ENCODE measurements at places on chromosomes 16 and 17.
A peak's percentile ranks its signal among the peaks of the same experiment; 100 is the strongest.

GRCh38 chr17:64329588-64329987 is 61.1 kb downstream of the PECAM1 start:
- DNase-seq: no peak

GRCh38 chr17:63954402-63955063 is 18.2 kb downstream of the SCN4A start:
- no peak for DNase-seq

DNA sequence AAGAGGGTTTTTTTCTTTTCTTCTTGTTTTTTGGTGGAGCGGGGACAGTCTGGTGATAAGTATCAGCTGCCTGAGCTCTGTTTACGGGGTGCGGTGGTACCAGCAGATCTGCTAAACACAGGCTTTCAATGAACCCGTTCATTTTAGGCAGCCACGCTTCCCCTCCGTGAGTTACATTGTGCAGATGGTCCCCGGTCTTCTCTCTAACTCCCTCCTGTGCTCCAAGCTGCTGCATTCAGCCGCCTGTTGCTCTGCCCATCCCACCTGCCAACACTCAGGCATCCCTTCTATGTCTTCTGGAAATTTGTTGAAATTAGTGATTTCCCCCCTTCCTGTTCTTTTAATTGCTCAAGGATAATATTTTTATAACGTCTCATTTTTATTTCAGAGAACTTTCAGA is 82.1 kb upstream of the ELAC2 start:
- no peak for DNase-seq

DNA sequence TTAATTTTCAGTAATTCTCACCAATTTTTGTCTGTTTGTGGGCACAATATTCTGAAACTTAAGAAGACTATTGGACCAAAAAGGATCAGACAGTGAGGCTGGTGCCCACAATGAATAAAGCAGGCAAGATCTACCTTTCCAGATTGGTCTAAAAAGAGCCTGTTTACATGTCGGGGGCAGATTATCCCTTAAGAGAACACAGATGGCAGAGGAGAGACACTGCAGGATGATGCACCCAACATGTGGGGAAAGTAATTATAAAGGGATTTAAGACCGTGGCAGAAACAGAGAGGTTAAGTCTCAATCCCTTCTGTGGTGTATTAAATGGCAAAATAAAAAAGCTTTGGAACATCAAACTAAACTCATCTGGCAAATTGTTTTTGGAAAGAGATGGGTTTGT is 331.8 kb upstream of the CDH11 start:
- no peak for DNase-seq

- DNase-seq: no peak
Observed at GRCh38 chr16:31083556-31083955, 5.2 kb downstream of the PRSS53 start.

- no peak for DNase-seq
Observed at GRCh38 chr16:88810166-88810911, 1.4 kb downstream of the APRT start.

DNA sequence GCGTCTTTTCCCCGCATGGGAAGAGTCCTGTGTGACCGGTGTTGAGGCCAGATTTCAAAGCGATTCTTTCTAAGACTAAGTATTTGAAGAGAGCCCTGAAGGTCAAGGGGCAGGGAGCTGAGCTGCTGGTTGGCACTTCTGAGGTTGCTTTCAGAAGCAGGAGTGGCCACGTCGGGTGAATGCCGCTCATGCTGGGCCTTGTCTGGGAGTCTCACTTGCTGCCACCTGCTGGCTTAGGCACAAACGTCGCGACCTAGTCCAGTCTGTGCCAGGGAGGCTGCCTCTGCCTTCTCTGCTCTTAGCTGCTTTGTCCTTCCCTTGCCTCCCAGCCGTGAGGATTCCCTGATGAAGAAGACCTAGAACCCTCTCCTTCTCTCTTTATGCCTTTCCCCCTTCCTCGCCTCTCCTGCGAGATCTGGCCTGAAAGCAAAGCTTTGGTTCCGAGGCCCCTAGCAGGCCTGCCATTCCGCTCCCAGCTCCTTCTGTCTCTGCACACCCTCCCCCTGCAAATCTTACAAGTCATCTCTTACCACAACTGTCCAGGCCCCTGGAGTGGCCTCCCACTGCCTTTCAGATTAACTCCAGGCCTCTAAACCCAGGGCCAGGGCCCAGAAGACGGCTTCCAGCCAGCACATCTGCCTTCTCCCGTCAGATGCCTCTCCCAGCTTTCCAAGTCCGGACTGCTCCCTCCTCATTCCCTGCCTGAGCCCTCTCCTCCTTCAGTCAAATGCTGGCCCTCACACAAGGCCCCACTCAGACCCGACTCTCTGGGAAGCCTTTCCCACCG is 11.4 kb downstream of the CTNS start:
- no peak for DNase-seq

DNA sequence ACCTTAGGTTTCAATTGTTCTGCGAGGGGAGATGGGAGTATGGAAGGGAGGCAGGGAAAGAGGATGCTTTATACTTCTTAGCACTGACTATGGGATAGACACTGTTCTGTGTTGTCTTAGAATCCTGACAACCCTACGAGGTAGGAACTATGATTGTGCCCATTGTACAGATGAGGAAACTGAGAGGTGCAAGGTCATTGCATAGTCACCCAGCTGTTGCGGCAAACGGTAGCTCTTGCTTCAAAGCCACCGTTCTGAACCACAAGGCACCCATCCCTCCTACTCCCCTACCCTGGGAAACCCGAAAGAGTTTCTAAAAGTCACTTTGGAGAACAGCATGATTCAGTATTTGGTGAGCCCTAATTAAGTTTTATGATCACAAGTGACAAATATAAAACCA is 7.5 kb downstream of the CCDC40 start:
- DNase-seq: no peak

DNA sequence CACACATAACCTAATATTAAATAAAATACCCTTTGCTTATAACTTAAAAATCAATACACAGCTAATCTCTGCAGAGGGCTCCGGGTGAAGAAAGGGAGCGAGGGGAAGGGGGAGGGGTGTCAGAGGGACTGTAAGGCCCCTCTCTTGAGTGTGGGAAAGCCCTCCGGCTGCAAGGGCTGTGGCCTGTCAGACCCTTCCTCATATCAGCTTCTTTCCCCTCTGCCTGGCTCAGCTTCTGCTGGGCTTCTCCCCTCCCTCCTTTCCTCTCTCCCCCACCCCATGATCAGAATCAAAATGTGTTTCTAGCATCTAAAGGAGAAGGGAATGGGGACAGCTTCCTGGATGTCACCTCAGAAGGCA is 4.6 kb upstream of the SCRN2 start:
- DNase-seq: no peak

GRCh38 chr17:2336852-2337543 is at the start of gene SGSM2:
Gene SGSM2, plus strand, starts transcription at chr17:2337501. Its CDS starts 188 bp downstream, at chr17:2337689.
- DNase-seq: peak; percentile 42

DNA sequence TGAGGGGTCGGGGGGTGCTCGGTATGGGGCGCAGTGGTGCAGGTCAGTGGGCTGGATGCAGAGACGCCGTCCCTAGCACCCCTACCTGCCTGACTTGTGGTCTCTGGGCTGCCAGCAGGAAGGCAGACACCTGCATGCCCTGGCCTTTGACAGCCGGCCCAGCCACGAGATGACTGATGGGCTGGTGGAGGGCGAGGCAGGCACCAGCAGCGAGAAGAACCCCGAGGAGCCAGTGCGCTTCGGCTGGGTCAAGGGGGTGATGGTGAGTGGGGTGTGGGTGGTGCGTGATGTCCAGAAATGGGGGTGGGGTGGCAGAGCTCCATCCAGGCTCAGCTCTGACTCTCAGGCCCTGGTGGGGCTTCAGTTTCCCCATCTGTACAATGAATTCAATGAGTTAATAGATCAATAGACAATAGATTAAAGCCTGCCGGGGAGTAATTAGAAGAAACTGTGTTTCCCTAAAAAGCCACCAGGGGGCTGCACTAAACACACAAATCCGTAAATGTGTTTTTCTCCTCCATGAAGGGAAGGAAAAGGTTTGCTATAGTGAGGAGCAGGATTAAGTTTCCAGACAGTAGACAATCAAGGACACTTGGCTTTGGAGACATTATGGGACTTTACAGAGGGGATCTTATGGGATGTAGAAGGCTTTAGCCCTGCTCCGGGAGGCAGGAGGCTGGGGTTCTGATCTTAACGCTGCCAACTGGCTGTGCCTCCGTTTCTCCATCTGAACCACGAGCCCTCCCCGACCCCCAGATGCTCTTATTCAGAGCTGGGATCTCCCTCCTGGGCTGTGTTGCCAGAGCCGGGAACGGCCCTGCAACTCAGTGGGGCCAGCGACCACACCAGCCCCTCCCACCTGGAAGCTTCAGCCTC is 2.2 kb downstream of the SLC12A3 start:
- DNase-seq: no peak

- DNase-seq: no peak
Observed at GRCh38 chr16:9602189-9602588, 510.7 kb downstream of the HAPSTR1 start.

DNA sequence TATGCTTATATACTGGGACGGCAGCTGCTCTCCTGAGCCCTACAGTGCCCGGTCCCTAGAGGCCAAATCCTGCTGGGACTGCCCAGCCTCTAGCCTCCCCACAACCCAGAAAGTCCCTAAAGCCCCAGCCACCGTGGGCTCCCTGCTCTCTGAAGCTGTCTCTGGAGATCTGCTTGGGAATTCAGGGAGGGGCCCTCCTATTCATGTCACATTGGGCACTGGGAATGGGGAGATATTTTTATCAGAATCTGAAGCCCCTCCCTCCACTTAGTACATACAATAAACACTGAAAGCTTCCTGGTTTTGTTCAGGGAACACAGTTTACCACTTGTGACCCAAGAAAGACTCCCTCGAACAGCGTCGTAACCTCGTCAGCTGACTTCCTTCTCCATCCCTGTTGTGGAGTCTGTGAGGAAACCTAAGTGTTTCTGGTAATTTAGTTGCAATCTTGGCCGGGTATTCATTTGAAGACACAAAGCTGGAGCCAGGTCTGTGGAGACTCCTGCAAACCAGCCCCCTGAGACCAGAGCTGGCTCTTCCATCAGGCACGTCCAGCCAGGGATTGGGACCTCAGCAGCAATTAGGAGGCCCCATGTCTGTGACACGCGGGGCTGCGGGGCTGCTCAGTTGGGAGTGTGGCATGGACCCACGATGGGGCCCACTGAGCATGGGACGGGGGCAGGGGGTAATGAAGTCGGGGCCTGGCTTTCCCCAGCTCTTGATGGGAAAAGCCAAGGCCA is 38.5 kb downstream of the PGS1 start:
- no peak for DNase-seq

DNA sequence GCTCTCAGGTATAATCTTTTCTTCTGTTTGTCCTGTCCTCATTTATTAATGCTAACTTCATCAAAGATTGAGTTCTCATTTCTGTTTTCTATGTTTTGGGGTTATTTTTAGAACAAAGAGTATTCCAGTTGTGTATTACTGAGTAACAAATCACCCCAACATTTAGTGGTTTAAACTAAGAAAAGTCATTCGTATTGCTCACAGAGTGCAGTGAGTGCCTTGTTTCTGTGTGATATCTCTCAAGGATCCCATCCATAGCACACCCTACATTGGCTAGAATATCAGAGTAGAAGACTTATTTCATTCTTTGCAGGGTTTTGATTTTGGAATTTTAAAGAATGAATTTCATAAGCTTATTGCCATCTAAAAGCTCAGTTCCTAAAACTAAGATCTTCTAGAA is 72.1 kb downstream of the VMP1 start:
- DNase-seq: no peak

DNA sequence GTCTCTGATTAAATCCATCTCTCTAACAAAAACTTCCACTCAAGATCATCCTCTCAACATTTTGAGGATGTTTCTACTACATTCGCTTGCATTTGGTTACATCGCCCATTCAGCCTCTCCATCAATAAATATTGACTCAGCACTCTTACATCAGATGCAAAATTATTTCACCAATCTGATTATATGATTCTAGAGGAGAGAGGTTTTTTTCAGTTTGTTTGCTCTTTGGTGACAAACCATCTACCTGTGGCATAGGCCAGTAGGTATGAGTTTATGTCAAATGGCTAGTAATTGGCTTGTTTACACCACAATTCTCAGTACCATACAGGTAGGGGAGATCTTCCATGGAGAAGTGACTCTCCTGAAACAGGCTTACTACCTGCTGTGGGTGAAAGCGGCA is 52.3 kb downstream of the TOX3 start:
- DNase-seq: no peak

- DNase-seq: no peak
Observed at GRCh38 chr17:42142371-42142896, 12.4 kb downstream of the RAB5C start.

- no peak for DNase-seq
Observed at GRCh38 chr17:7281953-7282751, 634 bp downstream of the SLC2A4 start.

- DNase-seq: no peak
Observed at GRCh38 chr17:45794840-45795239, 10.7 kb downstream of the CRHR1 start.

DNA sequence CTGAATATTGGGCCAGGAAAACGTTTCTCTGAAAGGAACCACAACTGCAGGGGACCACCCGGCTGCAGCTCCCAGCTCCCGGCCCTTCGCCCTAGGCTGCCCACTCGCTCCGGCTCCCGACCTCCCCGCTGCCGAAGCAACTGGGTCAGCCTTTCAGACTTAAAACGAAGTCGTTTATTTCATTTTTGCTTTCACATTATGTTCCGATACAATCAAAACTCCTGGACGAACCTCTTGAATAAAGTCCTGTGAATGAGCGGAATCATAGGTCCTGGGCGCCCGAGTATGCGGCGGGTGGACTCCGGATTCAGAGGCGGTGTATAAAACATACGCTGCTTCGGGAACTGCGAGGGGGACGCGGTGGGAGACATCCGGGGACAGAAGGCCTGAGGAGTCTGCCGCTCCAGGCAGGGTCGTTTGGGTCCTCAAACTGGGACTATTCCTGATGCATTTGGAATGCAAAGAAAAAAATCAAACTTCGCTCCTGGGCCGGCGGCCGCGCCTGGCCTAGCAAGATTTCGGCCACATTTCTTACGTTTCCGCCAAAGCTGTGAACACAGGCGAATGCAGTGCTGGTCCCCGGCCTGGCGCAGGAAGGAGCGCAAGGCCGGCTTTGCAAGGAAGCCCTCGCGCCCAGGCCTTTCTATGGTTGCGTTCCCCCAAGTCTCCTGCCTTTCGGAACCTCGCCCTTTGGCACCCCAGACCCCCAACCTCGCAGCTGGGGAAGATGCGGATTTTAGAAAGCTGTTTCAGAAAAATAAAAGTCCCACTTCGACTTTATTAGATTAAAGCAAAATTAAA is 3.7 kb downstream of the CBLN1 start:
- no peak for DNase-seq
